Dermis blood vessel endothelial cell (primary cell): ENCODE measurements at places on chromosomes 1 and 21.

DNA sequence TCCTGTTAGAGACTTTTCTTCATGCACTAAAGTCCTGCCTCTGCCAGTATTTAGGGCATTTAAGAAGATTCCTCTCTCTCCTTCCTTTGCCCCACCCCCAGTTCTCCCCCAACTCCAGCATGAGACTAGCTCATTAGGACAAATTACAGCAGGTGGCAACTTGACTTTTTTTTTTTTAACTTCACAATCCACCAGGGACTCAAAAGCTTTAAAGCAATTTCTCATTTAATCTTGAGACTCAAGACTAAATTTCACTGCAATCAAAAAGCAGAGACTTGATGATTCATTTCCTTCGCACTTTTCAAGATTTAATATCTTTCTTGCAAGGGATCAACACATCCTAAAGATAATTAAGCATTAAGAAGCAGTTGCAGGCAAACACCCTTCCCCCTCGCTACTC is 74.9 kb downstream of the WLS start:
- DNase-seq, result no peak

GRCh38 chr1:226711976-226712741 is 26.9 kb downstream of the ITPKB start:
- no peak for DNase-seq

GRCh38 chr21:40291560-40291959 is 424.3 kb downstream of the PCP4 start:
- no peak for DNase-seq

DNA sequence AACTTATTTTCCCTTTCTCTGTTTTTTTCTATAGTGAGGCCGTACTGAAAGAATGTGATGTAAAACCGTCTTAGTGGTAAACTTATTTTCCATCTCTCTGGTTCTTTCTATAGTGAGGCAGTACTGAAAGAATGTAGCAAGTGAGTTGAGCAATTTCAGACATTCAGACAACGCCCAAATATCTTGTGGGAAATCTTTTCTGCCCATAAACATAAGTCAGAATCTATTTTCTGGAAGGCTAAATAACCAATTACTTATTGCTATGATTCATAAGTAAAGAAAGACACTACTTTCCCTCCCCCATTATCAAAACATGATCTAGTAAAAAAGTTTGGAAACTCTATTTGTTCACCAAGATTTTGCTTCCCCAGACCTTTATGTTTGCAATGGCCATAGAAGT is 18.8 kb upstream of the SCCPDH start:
- no peak for DNase-seq

DNA sequence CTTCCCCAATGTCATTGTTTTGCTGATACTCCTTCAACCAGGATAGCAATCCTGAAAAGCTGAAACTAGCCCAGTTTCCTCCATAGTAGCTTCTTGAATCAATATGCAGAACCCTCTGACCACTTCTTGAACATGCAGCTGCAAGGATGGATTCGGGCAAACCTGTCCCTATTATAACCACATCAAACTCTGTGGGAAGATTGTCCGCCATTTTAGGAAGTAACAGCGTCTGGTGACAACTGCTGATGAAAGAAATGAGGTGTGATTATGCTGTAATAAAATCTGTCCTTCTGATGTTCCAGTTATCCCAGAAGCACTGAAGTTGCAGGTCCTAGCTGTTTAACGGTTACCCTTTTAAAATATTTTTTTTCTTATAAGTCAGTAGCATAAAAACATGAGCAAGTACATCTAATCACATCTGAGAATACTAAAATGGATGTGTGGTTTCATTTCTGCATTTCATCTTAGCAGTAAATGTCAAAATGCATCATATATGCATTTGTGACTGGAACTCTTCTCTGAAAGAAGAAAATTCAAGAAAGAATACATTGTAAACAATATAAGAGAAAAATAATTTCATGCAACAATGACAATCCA is 4.5 kb downstream of the CHML start:
- DNase-seq, result no peak

GRCh38 chr1:59155351-59155750 is 141.5 kb upstream of the FGGY start:
- no peak for DNase-seq

DNA sequence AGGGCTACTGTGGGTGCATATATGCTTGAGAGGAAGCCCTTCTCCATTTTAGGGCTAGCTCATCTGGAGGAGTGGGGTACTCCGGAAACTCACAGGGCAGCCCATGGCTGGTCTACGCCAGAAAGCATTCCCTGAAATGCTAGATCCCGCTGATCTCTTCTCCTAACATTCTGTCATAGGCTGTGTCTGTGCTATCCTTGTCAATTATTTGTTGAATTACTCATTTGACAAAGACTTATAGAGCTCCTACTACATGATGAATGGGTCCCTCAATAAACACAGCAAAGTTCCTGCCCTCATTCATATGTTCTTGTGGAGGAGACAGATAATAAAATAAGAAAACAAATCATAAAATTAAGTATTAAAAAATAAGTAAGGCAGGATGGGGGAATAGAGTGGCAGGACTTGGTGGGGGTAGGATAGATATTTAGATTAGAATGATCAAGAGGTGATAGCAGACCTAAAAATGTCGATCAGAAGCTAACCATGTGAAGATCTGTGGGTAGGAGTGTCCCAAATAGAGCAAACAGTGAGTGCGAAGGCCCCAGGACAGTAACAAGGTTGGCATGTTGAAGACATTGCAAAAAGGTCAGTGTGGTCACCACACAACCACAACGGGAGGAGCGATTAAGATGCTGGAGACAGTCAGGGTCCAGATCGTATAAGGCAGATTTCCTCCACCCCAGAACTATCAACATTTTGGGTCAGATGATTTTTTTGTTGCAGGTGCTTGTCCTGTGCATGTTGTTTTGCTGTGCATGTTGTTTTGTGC is 13.2 kb downstream of the NGF start:
- DNase-seq, result no peak

DNA sequence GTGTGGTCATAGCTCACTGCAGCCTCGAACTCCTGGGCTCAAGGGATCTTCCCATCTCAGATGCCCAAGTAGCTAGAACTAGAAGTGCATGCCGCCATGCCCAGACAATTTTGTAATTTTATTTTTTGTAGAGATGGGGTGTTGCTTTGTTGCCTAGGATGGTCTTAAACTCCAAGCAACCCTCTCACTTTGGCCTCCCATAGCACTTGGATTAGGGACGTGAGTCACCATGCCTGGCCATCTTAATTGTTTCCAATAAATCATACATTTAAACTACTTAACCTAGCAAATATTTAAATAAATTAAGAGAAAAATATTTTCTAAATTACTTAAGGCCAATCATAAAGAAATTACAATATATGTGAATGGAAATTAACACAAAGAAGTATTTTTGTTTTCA is 35.1 kb upstream of the ADGRL4 start:
- peak; percentile 50 for DNase-seq

DNA sequence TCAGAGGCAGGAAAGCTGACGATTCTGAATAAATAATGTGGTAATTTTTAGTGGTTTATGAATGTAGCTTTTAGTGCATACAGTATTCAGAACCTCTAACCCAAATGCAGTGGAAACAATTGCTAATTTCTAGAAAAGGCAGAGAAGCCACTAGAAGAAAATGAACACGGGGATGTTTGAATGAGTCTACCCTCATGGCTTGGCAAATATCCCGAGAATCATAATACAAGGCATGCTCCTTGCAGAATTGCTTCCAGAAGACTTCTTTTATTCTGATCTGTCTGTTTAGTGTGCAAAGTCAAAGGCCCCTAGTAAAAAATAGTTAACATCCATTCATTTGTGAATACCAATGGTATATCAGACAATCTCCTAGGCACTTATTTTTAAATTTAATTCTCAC is 246.8 kb downstream of the LMO4 start:
- DNase-seq, result no peak

DNA sequence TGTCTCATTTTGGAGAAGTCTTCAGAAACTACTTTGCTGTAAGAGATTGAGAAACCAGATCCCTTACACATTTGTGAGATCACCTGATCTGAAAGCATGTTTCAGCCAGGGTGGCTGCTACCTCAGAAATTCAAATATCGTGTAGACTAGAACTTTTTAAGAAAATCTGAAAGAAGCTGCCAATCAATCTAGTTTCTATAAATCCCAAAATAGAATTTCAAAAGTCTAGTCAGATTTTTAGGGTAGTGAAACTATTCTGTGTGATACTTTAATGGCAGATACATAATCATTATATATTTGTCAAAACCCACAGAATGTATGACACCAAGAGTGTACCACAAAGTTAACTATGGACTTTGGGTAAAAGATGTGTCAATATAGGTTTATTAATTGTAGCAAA is 79.9 kb upstream of the PLPPR5 start:
- no peak for DNase-seq

- no peak for DNase-seq
These were observed 31.6 kb upstream of the ARHGEF10L start for GRCh38 chr1:17507915-17508314.

DNA sequence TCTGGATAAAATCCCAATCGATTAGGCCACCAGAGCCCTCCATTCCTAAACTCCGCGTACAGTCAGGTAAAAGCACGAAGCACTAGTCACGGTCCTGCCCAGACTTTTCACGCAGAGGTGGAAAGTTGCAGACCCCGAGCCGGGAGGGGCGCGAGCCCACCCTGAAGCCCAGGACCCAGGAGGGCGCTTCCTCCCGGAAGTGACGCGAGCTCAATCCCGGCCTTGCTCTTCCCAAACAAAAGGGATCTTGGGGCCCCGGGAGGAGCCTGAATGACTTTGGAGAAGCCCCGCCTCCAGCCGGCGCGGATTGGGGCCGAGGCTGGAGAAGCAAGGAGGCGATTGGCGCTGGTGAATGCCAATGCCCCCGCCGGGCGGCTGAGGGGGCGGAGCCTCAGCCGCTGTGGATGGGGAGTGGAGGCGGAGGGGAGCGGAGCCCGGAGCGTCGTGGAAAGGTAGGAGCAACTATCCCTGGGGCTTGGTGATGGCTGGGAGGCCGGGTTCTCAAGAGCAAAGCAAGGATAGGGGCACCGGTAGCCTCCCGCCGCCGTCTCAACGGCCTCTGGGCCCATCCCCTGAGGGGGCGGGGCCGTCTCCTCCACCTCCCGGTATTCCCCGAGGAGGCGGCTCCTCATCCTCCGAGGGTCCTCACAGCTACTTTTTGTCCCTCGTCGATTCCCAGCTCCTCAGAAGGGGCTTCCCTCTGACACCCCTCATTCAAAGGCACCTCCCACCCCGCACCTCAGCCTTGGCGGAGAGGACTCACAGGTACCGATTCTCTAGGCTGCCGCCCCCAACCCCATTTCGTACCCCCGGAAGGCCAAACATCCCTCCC is at the start of gene CTTNBP2NL:
Gene CTTNBP2NL (plus strand): TSS at position 394 of the 832 bp plus-strand sequence. CDS start 19,952 bp downstream, outside the sequence.
- peak; percentile 97 for DNase-seq

DNA sequence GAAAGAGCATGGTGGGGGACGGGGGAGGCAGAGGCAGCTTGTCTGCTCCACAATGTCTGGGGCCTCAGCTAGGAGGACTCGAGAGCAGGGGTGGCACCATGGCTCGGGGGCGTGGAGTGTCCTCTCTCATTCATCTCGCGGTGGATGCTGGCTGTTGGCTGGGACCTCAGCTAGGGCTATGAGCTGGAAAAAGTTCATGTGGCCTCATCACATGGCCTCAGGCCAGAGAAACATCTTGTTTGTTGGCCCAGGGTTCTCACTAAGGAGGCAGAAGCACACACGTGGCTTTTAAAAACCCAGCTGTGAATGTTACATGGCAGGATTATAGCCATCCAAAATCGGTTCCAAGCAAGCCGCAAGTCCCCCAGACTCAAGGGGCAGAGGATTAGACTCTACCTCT is 6.2 kb upstream of the CENPS start:
- no peak for DNase-seq

- DNase-seq, result peak; percentile 41
These were observed 709 bp downstream of the GART start for GRCh38 chr21:33541105-33541711.
